NCI-H1105 treated with DMSO at 0.1 percent for 48 hours (cell line): ENCODE measurements at places on chromosomes 7 and 10.

DNA sequence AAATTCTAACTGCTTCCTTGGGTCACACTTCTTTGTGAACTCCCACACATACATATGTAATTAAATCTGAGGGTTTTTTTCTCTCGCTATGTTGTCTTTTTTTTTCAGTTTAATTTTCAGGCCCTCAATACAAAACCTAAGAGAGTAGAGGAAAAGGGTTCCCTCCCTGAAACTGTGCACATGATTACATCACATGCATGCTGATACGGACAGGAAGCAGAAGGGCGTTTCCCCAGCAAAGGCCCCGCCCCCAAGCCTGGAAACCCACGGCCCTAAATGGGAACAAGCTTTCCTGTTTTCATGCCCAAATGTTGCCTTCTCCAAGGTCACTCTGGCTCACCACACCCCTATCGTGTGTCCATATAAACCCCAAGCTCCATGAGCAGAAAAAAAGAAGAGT, 115.4 kb downstream of the TEX36 start:
- DNase-seq: no peak

- DNase-seq: no peak
Observed at GRCh38 chr7:47574482-47575329, 7.2 kb downstream of the TNS3 start.

GRCh38 chr10:74500816-74501215, 325.6 kb upstream of the KAT6B start:
- DNase-seq: no peak

GRCh38 chr7:128904381-128905197, 5.9 kb downstream of the KCP start:
- peak; percentile 74 for DNase-seq

GRCh38 chr7:16889851-16890415, 8.2 kb upstream of the AGR3 start:
- no peak for DNase-seq

- DNase-seq: no peak
Observed at GRCh38 chr7:136883046-136883445, 14.6 kb downstream of the CHRM2 start.

DNA sequence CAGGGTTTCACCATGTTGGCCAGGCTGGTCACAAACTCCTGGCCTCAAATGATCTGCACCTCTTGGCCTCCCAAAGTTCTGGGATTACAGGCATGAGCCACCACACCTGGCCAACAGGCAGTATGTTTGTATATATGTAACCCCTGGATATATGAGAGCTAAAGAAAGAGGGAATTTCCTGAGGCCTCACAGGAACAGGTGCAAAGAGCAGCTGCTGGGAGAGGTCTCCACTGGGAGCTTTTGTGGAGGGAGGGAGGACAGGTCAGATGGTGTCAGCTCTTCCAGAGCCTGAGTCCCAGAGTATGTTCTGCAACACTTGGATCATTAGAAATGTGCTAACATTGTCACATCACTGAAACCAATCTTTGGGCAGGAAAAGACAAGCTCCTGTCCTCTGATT, 110.1 kb upstream of the KIF5B start:
- DNase-seq: no peak

- no peak for DNase-seq
Observed at GRCh38 chr7:34296663-34297062, 361.4 kb upstream of the NPSR1 start.
